ENCODE measurements at places on chromosomes 7 and 10. TPM values are rescaled to one million over a fixed set of nuclear protein-coding genes. Genes with fewer than 3 reads are reported as not detected.

Gene CLRN3
- total RNA-seq = not detected

Gene CHAT
- total RNA-seq = not detected

Gene EPHB4
- 44.6 TPM for total RNA-seq

Gene ELOVL3
- 0.19 TPM for total RNA-seq

Gene CISD1
- 38.1 TPM for total RNA-seq

Gene PALD1
- 7.9 TPM for total RNA-seq

Gene MKX
- total RNA-seq = not detected

Gene EPHB6
- 0.53 TPM for total RNA-seq

Gene MKI67
- total RNA-seq = 73.1 TPM

Gene GDF10
- 0.12 TPM for total RNA-seq

Gene DDC
- total RNA-seq = 0.96 TPM

Gene FOXI2
- total RNA-seq = not detected

Gene FZD8
- 8.7 TPM for total RNA-seq

Gene TAS2R4
- 0.12 TPM for total RNA-seq

Gene RET
- 1.1 TPM for total RNA-seq

Gene AOAH
- total RNA-seq = not detected

Gene JAKMIP3
- total RNA-seq = 1.6 TPM

Gene SH2D4B
- total RNA-seq = not detected

Gene UNCX
- total RNA-seq = 0.09 TPM

Gene SDHAF3
- total RNA-seq = 49.9 TPM

Gene GARIN1A
- 0.42 TPM for total RNA-seq

Gene BMPER
- 6.3 TPM for total RNA-seq

Gene PRPS1L1
- total RNA-seq = not detected

Gene COBL
- 4.7 TPM for total RNA-seq

Gene SPDYE5
- total RNA-seq = not detected

Gene CCL24
- not detected for total RNA-seq

Gene IFIT1B
- not detected for total RNA-seq

Gene WNT2
- total RNA-seq = 0.06 TPM

Gene NOLC1
- total RNA-seq = 174 TPM

Gene SYT15
- total RNA-seq = 3.0 TPM

Gene CALY
- 0.77 TPM for total RNA-seq

Gene FAM25C
- not detected for total RNA-seq

Gene VWA2
- total RNA-seq = not detected

Gene STRIP2
- 10.0 TPM for total RNA-seq

Gene SPDYE1
- total RNA-seq = not detected

Gene GAD2
- total RNA-seq = not detected

Gene LDB3
- 0.05 TPM for total RNA-seq

Gene SMO
- total RNA-seq = 13.8 TPM

Gene NAT16
- 0.06 TPM for total RNA-seq

Gene PRTFDC1
- total RNA-seq = 17.1 TPM

Gene MSMB
- not detected for total RNA-seq

Gene DNAH11
- 0.04 TPM for total RNA-seq

Gene ATOH7
- 0.26 TPM for total RNA-seq

Gene ZSCAN21
- total RNA-seq = 10.5 TPM

Gene GBX1
- 0.17 TPM for total RNA-seq

Gene AGR2
- 176 TPM for total RNA-seq

Gene CCDC146
- 0.41 TPM for total RNA-seq

Gene SHH
- total RNA-seq = 2.7 TPM

Gene PON1
- 0.66 TPM for total RNA-seq

Gene ZNF804B
- total RNA-seq = not detected

Gene HOXA1
- 4.0 TPM for total RNA-seq

Gene MACC1
- total RNA-seq = not detected

Gene GJD4
- total RNA-seq = not detected

Gene FAM25A
- total RNA-seq = not detected

Gene PDE6C
- total RNA-seq = not detected

Gene TMEM26
- total RNA-seq = 0.08 TPM

Gene VWDE
- total RNA-seq = 0.60 TPM

Gene COL26A1
- 0.33 TPM for total RNA-seq

Gene UTF1
- total RNA-seq = 0.16 TPM
